Sigmoid colon (tissue), 7 donors: ENCODE measurements at places on chromosomes 4 and X.
A peak's percentile ranks its signal among the peaks of the same experiment; 100 is the strongest.

DNA sequence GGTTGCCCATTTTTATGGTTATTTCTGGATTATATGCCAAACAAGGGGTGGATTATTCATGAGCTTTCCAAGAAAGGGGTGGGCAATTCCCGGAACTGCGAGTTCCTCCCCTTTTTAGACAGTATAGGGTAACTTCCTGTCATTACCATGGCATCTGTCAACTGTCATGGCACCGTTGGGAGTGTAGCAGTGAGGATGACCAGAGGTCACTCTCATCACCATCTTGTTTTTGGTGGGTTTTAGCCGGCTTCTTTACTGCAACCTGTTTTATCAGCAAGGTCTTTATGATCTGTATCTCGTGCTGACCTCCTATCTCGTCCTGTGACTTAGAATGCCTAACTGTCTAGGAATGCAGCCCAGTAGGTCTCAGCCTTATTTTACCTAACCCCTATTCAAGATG is 57.6 kb downstream of the SH3KBP1 start:
- no peak for DNase-seq

GRCh38 chr4:182770259-182770995 is 146.8 kb downstream of the DCTD start:
- no peak for DNase-seq

DNA sequence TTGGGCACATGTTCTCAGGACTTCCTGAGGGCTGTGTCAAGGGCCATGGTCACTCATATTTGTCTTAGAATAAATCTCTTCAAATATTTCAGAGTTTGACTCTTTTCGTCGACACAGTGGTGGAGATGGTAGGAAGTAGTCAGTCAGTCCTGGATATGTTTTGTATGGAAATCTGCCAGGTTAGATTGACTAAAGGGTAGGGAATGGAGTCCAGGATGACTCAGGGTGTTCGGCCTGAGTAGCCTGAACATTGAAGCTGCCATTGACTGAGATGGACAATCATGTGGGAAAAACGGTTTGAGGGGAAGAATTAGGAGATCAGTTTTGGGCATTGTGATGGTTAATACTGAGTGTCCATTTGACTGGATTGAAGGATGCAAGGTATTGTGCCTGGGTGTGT is 177.1 kb upstream of the CENPE start:
- no peak for DNase-seq

DNA sequence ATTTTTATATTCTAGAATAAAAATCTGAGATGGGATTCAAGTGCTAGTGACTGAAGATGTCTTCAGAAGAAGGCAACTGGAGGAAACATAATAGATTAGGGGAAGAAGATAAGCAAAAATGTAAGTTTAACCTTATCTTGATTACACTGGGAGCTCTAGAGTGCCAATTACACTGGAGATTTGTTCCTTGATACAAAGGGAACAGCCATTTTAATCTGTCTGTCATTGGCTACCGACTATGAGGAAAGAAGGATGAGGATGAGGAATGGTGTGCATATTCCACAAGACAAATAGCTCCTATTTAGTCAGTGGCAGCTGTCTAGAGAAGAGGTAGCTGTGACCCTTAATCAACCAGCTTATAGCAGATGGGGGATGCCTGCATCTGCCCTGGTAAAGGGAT is 1034.5 kb upstream of the IGFBP7 start:
- DNase-seq: no peak

DNA sequence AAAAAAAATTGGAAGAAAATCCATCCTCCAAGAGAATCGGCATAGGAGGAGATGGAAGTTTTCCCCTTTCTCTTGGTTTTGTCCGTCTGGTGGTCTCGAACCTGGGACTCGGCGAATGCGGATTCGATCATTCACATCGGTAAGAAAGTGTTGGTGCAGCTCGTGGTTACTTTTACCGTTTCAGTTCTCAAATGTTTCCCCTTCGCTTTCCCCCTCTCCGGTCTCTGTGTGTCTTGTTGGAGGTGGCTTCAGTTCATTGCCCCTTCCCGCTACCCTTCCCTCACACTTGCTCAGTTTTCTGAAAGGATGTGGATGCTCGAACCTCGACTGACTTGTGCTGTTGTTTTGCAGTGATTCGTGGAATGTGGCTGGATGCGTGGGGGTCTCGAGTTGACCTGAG is 840 bp downstream of the GRID2 start:
- DNase-seq: no peak

DNA sequence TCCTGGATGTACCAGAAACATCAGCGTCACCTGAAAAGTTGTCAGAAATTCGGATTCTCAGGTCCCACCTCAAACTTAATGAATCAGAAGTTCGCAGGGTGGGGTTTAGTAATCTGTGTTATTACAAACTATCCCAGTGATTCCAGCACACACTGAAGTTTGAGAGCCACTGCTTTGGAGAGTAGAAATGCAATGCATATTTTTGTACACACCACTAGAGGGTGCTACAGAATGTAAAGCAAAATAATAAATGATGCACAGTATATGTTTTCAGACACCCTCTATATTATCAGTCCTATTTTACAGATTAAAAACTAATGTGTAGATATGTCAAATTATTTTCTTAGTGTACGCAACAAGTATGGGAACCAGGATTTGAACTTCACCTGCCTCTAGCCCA is 2.4 kb upstream of the MORF4L2 start:
- no peak for DNase-seq

DNA sequence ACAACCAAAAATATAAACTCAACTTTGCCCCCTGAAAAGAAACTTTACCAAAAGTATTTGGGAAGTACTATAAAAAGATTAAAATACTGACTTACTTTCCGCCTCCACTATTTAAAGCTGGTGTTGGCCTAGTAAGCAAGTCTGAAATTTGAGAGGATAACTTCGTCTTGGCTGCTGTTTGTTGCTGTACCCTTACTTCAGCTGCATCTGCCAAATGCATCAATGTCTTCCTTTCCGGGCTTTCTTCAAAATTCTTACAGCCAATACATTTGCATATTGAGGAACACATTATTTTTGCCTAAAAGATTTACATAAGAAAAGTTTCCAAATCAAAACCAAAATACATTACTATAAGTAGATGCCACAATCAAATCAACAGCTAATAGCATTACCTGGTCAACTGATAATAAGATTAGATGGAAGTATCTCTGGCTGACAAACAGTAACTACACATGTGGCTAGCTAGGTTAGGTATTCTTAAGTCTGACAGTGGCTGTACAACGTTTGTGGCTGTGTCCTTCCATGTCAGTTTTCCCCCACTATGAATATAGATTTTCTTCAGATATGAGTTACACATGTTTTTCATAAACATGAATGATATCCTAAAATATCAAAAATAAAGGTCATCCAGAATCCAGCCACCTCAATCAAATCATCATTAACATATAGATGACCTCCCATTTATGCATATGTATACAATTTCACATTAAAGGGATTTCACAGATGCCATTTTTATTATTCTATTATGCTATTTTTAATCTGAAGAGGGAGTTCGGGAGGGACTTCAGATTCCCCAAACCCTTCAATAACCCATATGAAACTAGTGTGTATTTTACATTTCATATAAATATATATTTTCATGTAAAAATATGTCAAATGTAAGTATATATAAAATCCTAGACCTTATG is 30.6 kb downstream of the THAP9 start:
- no peak for DNase-seq

DNA sequence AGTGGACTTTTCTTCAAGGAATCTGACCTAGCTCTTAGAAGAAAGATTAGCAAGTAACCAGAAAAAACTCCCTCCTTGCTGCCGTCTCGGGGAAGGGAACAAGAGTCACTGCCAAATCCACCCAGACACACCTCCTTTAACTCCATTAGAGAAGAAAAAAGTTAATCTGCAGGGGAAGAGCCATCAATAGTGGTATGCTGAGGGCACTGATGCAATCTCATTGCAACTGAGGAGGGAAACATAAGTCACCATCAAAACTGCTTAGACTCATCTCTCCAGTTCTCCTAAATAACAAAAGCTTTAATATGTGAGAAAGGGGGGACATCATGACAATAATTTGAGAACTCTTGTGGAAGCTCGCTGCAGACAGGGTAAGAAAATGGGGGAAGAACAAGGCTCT is 49.3 kb upstream of the MAGED4B start:
- no peak for DNase-seq

DNA sequence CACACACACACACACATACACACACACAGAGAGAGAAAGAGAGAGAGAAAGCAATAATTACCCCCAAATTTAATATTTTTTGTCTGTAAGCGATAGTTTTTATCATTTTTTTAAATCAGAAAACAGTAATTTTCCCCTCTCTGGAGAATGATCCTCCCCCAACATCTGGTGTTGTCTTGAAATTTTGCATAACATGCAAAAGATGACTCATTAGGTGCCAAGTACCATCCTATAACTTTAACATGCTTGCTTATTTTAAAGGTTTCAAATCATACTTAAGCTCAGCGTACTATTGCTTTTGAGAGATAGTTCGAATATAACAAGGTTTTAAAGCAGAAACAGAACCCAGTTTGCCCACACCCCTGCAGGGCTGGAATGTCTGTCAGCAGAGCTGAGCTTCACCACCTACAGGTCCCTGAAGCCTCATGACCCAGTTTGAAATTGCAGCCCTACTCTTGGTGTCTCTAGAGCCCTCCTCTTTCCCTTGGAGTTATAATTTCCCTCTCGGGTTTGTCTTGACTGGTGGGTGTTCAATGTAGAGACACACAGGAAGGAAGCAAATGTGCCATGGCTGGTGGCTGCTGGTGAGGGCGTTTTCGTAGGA is 175.0 kb upstream of the HS3ST1 start:
- DNase-seq: no peak

- DNase-seq: no peak
Measured at GRCh38 chr4:59247032-59247431, 1953.1 kb upstream of the ADGRL3 start.

GRCh38 chrX:51520393-51520792 is 24.0 kb upstream of the NUDT11 start:
- DNase-seq: no peak

DNA sequence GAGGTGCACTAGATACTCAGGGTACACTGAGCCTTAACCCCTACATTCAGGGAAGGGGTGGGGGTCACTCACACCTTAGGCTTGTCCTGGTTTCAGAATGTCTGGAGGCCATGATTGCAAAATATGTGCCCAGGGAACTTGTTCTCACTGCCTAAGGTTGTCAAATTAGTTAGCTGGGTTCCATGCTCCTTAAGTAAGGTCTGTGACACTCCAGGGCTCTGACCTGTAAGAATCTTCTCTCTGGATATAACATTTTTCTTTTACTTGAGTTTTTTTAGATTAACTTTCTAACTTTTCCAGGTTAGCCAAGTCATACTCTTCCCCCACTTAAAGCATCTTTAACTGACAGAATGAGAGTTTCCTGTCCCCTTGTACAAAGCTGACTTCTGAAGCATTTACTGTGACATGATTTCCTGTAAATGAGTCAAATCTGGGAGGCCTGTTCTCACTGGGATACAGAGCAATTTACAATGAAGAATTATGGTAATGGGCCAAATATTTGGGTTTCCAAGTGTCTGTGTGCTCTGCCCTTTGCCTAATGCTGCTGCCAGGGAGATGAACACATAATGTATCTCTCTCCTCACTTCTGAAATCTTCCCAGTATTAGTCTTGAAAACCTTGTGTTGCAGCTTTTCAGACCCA is 101.7 kb downstream of the GATB start:
- DNase-seq: no peak

GRCh38 chr4:36189511-36190226 is 54.6 kb downstream of the ARAP2 start:
- no peak for DNase-seq

DNA sequence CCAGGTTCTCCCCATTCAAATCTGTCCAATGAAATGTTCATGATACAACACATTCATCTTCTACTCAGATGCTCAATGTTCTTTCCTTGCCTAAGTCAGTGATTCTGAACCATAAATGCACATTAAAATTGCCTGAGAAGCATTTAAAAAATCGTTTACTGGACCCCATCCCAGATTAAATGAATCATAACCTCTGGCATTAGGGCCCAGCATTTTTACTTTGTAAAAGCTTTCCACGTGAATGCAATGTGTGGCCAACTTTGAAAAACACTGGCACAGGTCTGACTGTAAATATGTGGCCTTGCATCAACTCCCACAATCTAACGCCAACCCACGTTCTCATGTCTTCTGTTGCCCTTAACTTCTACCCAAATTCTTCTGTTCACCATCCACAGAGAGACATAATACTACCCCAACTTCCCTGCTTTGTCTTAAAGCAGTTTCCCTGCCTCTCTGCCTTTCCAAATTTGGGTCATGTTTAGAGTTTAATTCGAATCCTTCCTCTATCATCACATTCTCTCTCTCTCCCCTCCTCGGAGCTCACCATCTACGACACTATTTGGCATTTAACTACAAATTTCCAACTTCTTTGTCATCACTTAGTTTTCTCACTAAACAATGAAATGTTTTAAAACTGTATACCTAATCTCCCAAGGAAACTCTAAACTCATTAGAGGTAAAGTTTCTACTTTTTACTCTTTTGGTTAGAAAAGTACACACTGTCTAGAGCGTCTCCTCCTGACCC is 78.7 kb downstream of the PRKG2 start:
- DNase-seq: peak; percentile 68

DNA sequence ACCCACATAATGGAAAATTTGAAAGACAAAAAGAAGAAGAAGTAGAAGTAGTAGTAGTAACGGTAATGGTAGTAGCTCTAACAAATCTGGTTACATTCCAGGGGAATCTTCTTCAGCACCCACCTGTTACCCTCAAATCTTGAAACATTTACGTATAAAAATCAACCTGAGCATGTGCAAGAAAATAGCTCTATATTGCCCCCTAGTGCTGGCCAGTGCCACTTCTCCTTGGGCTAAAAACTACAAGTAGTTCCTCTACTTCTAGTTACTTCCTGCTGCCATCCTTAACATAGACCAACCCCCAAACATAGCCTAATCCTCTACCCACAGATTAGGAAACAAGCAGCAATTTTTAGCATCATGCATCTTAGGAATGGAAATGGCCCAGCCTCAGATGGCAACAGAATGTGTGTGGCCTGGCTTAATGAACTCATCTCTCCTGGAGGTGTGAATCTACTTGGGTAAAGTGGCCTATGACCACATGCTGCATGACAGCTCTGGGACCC is 3.1 kb downstream of the PDGFC start:
- DNase-seq: peak; percentile 82

DNA sequence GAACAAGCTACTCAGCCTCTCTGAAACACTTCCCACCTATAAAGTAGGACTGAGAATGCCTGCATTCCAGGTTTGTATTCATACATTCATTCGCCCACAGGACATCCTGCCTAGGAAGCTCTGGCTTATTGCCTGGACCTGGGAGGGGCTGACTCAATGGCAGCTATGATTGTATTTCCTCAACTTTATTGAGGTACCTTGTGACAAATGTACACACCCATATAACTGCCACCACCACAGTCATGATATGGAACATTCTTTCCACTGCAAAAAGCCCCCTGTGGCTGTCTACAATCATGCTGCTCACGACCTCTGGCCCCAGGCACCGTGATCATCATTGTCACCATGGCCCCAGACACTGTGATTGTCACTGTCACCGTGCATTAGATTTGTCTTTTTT is 68.3 kb downstream of the ABLIM2 start:
- no peak for DNase-seq

DNA sequence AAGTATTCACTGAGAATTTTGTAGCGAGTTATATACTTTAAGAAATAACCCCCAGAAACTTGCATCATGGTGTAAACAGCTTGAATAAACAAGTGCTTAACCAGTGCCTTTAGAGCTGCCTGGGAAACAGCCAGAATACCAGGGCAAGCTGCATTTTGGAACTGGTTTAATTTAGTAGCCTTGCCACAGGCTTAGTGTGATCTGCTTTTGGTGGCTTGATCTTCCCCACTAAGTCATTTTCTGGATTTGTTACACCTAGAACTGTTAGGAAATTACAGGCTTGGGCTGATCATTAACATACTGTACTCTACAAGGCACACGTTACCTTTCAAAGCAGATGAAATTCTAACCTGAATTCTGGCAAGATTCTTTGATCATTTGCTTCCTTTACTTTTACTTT is 35.4 kb downstream of the NPNT start:
- no peak for DNase-seq
